Central memory CD4-positive, alpha-beta T cell (primary cell): ENCODE measurements at places on chromosomes 12 and 14.

DNA sequence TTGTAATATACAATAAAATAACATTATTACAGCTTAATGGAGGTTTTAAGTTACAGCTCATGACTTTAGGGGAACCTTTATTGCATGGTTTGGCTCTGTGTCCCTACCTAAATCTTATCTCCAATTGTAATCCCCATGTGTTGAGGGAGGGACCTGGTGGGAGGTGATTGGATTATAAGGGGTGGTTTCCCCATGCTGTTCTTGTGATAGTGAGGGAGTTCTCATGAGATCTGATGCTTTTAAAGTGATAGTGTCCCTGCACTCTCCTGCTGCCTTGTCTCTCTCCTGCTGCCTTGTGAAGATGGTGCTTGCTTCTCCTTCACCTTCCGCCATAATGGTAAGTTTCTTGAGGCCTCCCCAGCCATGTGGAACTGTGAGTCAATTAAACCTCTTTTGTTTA is 132.1 kb upstream of the SYT1 start:
- DNase-seq, result no peak

GRCh38 chr14:91008759-91009409 is 51.6 kb downstream of the RPS6KA5 start:
- DNase-seq, result no peak

DNA sequence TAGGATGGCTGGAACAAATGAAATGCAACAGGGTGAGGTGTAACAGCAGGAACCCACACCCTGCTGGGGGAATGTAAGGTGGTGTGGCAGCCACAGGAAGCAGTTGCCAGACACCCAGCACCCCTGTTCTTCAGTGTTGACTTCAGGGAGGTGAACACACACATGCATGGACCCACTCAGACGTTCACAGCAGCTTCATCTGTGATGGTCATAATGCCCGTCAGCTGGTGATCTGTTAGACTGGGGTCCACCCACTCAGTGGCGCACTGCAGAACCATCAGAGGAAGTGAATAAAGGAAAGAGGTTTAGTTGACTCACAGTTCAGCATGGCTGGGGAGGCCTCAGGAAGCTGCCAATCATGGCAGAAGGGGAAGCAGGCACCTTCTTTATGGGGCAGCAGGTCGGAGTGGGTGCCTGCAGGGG is 22.7 kb upstream of the TEX22 start:
- no peak for DNase-seq

GRCh38 chr14:20682127-20682434 is 2.3 kb upstream of the RNASE4 start:
- no peak for DNase-seq

- DNase-seq, result no peak
Observed at GRCh38 chr14:33381717-33382116, 443.0 kb downstream of the NPAS3 start.

- no peak for DNase-seq
Observed at GRCh38 chr12:70648831-70649230, 11.6 kb upstream of the PTPRB start.

DNA sequence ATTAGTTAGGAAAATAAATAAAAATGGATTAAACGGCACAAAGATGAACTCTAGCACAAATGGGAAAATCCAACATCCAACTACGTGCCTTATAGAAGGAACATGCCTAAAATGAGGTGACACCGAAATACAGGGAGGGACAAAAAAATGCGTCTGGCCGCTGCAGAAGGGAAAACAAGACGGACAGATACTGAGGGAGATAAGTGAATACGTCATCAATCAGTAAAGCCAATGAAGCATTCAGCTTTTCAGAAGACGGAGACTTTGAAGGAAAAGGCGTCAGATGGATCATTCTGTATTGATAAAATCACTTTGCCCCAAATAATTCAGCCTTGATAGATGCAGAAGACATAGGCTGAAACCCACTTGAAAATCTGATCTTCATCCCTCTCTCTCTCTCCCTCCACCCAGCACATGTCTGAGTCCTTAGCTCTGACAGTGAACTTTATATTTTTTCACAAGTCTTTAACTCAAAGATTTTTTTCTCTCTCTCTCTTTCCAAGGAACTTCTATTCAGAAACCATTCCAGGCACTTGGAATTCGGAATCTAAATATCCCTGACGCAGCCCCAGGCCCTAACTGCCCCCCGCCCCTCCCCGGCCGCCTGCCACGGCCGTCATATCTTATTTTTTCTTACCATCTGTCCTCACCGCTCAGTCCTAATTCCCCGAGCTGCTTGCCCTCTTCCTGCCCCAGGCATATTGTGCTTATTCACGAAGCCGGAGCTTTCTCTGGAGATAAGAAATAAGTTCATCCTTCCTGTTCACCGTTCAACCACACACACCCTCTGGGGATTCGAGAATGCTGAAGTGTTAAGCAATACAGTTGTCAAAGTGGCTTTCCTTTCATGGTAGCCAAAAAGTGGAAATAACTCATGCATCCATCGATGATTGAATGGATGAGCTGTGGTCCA is 35.5 kb upstream of the RFLNA start:
- no peak for DNase-seq

DNA sequence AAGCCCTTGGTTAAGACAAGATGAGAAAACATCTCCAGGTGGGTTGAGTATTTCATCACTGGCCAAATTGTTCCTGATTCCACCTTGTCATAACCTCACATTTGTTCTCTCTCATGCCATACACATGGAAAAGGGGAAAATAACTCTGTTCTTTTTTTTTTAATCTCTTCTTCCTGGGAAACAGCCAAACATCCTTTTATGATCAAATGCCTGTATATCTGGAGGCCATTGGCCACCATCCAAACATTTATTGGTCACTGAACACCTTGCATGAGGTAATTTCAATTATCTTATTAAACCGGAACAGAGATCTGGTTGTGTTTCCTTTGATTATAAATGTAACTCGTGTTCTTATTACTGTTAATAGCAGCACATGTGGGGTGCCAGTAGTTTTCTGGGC is 469.6 kb downstream of the NPAS3 start:
- no peak for DNase-seq

DNA sequence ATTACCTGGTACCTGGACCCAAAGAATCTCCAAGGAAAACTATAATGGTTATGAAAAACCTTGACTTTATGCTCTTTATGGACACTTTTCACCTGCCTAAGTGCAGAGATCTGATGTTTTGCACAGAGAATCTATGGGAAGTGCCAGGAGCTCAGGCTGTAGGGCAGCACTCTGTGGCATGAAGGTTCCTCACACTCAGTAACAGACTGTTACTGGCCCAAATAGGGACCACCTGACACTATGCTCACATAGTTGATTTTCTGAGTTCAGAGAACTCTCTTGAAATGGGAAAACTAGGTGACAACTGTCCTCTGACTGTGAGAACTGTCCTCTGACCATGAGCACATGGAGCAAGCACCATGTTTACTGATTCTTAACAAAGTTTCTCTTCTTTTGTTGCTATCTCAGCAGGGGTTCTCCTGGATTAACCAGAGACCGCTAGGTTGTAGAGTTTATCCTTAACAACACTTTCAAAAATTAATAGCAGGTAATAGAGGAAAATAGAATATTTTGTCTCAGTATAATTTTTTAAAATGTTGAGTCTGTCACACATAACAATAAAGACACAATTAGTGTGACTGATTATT is 101.6 kb downstream of the STXBP6 start:
- DNase-seq, result no peak

- DNase-seq, result no peak
Observed at GRCh38 chr12:119176267-119177055, 2.3 kb upstream of the HSPB8 start.

- no peak for DNase-seq
Observed at GRCh38 chr12:103834942-103835341, 6.1 kb downstream of the NT5DC3 start.

- no peak for DNase-seq
Observed at GRCh38 chr14:100323121-100323941, at the start of gene SLC25A47. TSS of gene SLC25A47 (plus strand) at chr14:100323339. CDS start at chr14:100323415, 76 bp downstream.

- peak; percentile 10 for DNase-seq
Observed at GRCh38 chr14:39107591-39107996, 4.6 kb upstream of the SEC23A start.

DNA sequence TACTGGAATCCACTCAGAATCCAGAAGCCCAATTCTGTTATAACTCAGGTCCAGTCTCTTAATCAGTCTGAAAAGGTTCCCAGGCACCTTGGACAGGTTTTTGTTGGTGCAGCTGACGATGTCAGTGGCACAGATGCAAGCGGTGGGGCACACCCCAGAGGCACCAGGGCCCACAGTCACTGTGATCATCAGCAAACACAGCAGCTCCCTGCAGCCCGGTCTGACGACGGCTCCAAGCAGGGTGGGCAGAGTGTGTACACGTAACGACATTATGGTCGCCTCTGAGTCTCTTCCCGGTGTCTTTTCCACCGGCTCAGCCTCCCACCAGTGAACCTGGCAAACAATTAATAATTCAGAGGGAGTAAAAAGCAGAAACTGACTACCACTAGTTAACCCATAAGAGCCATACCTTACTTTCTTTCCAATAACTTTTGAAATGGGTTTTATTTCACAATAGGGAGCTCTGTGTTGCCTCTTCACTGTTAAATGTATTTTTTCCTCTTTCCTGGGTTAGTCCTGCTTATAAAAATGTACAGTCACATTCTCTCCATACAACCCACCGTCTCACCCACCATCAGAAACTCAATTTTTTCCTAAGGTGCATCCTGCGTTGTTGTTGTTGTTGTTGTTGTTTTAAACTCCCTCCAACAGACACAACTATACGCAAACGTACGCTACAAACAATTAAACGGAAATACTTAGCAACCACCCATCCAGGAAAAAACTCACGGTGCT is 521 bp upstream of the PCED1B start:
- peak; percentile 21 for DNase-seq

- no peak for DNase-seq
Observed at GRCh38 chr14:23468704-23469126, 788 bp upstream of the NGDN start.

DNA sequence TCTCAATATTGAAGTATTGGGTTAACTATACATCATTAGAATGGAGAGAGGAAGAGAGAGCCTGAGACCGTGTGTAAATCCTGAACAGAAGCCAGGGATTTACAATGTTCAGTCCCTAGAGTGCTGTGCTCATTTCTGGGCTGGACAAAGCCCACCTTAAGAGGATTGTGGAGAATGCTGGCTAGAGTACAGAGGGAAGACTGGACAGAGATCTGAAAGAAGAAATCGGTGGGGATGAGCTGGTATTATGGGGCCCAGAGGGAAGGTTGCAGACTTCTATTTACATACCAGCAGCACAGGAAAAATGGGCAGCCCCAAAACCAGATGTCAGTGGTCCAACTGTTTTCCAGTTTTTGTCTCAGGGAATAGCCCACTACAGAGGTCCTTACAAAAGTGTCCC is 42.3 kb downstream of the RTN1 start:
- no peak for DNase-seq

GRCh38 chr12:53948650-53949593 is 5.8 kb upstream of the HOXC12 start:
- no peak for DNase-seq

DNA sequence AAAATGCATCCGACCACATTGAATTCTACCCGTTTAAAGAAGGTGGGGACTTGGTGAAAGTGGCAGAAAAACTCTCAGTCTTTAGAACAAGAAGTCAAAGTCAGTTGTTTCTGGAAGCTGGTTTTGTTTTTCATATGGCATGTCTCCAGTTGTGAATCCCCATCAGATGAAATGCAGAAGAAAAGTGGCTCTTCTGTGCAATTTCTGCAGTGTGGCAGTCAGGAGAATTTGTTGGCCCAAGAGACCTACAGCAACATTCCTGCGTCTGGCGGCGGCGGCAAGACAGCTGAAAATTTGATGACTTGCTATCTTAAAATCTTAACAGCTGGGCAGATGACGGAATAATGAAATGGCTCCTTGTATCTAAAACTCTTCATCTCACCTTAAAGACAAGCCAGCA is 201.5 kb downstream of the FOXN3 start:
- no peak for DNase-seq

- no peak for DNase-seq
Observed at GRCh38 chr14:73452341-73453186, 5.8 kb downstream of the NUMB start.

DNA sequence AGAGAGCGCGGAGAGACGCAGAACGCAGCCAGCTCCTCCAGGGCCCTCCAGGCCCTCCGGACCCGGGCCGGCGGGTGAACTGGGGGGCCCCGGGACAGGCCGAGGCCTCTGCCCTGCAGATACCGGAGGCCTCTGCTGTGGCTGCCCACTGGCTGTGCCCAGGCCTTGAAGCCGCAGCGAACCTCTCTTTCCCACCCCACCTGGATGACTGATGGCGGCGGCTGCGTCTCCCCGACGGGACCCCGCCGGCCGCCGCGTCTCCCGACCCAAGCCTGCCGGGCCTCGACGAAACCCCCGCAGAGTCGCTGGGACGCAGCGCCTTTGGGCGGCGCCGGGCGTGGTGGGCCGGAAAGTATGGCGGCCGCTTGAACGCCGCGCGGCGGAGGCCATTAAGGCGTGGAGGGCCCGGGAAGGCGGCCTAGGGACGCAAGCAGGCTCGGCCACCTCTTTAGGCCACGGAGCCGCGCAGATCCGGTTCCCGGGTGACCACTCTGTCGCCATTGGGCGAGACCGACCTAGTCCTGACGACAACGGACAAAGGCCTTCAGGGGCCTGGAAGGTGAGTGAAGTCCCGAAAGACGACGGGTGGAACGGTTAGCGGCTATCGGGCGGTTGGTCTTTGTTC is 8.4 kb upstream of the ERGIC2 start:
- no peak for DNase-seq

GRCh38 chr12:42853370-42854140 is 264.0 kb upstream of the PRICKLE1 start:
- no peak for DNase-seq

DNA sequence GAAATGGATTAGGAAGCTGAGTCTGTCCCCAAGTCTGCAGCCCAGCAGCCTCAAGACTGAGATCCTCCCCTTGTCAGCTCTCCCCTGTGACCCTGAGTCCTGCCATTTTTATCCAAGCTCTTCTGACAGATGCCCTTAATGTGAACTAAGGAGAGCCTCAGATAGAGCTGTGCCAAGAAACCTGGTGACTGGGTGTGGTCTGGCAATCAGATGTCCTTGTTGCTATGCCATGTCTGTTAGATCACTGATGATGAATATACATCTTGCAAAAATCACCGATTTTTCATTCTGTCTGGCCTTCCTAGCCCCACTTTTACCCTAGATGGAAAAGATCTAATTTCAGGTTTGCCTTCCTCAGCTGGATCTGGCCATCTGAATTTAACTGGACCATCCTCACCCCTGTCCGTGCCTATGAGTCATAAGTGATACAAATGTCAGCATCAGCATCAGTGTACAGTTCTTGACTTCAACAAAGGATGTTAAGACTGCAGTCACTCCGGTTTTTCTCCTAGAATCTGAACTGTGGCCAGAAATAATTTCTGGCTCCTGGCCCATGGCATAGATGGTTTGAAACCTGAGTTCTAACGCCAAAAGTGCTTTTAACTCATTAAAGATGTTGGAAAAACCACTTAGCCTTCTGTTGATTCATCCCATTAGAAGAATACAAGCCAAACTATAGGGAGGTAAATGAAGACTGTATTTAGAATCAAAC is 61.2 kb upstream of the GRIP1 start:
- no peak for DNase-seq

DNA sequence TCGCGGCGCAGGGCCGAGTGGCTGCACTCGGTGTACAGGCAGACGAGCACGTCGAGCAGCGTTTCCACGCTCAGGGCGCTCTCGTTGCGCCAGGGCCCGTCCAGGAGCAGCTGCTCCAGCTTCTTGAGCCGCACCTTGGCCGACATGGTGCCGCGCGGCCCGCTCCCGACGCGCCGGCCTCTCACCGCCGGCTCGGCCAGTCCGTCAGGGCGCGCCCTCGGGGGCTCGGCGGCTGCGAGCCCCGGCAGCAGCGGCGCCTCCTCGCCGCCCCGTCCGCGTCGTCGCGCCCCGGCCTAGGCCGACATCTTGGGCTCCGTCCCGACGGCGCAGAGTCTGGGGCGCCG is 349 bp downstream of the CDC42BPB start:
- no peak for DNase-seq

- DNase-seq, result peak; percentile 75
Observed at GRCh38 chr12:54191550-54192022, 2.8 kb upstream of the SMUG1 start.
